HFF-Myc (cell line): ENCODE measurements at places on chromosomes 5 and 9.

- no peak for DNase-seq
Observed at GRCh38 chr5:135458921-135459331, 6.8 kb upstream of the TIFAB start.

- no peak for DNase-seq
Observed at GRCh38 chr9:106859957-106860720, 2.8 kb upstream of the ZNF462 start.

- DNase-seq: no peak
Observed at GRCh38 chr5:157549954-157550549, 25.5 kb downstream of the ADAM19 start.

DNA sequence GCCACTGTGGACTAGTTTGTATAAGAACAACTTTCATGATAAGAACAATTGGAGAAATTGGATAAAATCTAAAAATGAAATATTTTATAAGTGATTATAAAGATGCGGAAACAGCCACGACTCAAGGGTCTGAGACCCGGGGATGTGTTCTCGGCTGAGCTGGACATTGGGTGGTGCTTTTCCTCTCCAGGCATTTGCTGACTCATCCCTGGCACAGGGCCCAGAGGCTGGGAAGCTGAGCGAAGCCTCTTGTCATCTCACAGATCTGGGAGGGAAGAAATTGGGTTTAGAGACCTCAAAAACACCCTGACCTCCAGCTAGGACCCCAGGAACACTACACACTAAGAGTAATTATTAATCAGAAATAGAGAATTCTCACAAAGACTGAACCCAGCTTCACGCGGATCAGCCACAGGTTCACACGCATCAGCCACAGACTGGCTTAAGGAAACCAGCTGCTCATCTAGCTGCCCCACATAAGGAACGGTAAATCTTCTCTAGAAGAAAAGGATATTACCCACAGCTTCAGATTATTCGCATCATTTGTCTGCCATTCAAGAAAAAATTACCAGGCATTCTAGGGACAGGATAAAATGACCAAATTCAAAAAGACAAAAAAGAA, 2.8 kb upstream of the OR2V1 start:
- DNase-seq: peak; percentile 53

DNA sequence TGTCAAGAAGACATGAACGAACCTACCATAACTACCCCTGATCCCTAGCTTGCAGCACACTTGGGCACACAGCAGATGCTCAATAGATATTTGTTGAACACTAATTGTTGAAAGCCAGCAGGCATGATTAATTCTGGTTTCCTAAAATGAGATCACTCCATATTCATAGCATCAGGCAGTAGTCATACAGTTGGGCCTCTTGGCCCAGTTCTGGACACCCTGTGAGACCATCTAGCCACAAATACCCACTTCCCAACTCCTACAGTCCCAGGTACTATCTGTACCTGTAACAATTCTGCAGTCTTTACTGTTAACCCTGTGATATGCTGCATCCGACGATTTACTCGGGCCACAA, 24.2 kb downstream of the P4HA2 start:
- DNase-seq: no peak

DNA sequence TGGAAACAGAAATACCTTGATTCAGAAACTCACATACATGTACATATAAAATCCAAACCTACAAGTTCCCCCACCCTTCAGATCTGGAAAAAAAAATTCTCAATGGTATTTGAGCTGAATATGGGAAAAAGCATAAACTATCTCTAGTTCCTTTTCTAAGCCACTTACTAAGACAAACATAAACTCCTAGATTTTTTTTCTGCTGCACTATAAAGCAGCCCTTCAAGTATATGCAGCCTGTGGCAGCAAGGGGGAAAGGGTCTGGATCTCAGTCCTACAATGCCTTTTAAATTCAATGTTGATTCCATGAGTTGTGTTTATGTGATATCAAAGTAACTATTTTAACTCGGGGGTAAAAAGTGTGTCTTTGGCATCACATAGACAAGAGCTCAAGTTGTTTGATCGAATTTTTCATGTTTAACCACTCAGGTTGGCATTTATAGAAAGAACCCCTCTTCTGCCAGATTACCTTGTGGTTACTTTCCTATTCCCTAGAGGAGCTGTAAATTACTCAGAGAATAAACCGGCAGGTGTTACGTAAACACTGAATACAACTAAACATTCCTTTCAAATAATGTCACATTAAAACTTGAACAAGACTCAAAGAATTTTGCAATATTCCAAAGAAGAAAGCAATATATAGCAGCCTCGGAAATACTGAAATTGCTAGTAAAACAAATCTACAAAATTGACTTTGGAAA, 91.8 kb upstream of the FER start:
- no peak for DNase-seq

GRCh38 chr5:123928401-123928800, 416.4 kb downstream of the CSNK1G3 start:
- no peak for DNase-seq

GRCh38 chr5:75623846-75624245, 12.6 kb downstream of the ANKDD1B start:
- DNase-seq: no peak

DNA sequence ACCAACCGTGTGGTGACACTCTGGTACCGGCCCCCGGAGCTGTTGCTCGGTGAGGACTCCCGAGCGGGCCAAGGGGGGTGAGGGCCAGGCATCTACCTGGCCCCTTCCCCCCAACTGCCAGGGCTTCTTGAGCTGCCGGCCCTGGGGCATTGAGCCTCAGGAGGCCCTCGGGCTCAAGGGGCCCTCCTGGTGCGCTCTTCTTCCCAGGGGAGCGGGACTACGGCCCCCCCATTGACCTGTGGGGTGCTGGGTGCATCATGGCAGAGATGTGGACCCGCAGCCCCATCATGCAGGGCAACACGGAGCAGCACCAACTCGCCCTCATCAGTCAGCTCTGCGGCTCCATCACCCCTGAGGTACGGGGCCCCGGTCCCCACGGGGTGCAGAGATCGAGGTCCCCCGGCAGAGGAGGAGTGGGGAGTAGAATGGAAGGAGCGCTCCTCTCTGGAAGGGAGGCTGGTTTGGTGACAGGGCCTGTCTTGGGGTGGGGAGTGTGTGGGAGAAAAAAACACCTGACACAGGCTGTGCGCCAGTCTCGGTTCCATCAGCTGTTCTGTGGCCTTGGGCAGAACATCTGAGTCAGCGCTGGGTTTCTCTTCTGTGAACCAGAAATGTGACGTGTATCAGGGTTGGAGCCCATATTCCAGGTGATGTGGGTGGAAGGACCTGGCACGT, 2.6 kb downstream of the CDK9 start:
- no peak for DNase-seq

- no peak for DNase-seq
Observed at GRCh38 chr9:134620751-134621557, 20.6 kb upstream of the COL5A1 start.

GRCh38 chr9:22508790-22509189, 62.2 kb downstream of the DMRTA1 start:
- no peak for DNase-seq

- DNase-seq: no peak
Observed at GRCh38 chr5:170263906-170264305, 31.1 kb downstream of the C5orf58 start.

DNA sequence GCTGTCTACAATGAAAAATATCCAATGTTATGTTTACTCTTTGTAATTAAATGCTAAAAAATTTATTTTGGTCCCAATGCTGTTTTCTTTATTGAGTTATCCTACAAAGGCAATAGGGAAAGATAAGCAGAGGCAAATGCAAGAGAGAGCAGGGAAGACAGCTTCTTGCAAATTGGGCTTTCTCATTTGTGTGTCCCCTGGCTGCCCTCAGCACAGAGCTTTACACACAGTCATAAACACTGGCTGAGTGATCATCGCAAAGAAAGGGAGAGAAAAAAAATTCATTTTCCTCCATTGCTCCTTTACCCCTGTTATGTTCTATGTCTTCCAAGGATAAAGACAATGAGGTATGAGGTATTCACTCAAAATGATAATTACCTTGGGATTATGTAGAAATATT, 2.3 kb upstream of the TSSK1B start:
- DNase-seq: no peak

- DNase-seq: no peak
Observed at GRCh38 chr9:127991757-127992274, 11.0 kb upstream of the EEIG1 start.

- DNase-seq: no peak
Observed at GRCh38 chr9:7613931-7614330, 185.6 kb downstream of the DMAC1 start.

- no peak for DNase-seq
Observed at GRCh38 chr9:115794921-115795475, 358.6 kb upstream of the PAPPA start.

DNA sequence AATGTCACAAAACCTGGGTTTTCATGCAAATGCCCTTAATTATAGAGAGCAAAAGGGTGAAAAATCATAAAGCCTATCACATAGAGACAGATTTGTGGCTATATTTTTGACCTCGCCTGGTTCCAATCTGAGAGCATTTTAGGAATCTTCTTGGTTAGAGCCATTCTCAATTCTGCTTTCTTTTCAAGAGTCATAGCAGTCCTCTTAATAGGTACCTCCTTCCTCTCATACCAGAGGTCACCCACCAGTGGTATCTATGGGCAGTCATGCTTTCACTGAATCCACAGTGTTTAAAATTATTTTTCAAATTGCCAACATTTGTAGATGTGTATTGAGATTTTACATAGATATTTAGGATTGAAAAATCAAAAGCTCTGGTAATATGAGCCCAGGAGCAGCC, 215.5 kb downstream of the DAB2IP start:
- no peak for DNase-seq

GRCh38 chr5:151284392-151284967, 19.1 kb downstream of the SLC36A3 start:
- no peak for DNase-seq

- no peak for DNase-seq
Observed at GRCh38 chr5:120926471-120926870, 462.4 kb downstream of the PRR16 start.

DNA sequence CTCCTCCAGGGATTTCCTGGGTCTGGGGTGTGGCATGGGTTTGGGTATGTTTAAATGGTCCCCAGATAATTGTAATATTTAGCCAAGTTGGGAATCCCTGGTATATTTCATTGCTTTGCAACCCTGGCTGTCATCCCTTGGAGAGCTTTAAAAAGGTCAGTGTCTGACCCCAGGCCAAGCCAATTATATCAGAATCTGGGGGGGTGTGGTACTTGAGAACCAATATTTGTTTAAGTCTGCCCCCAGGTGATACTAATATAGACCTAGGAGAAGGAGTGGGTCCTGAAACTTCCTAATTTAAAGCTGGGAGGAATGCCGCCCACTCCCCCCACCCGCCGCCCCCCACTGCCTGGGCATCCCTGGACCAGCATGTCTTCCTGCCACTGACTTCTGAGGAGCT, 38.2 kb upstream of the SLC2A8 start:
- no peak for DNase-seq

DNA sequence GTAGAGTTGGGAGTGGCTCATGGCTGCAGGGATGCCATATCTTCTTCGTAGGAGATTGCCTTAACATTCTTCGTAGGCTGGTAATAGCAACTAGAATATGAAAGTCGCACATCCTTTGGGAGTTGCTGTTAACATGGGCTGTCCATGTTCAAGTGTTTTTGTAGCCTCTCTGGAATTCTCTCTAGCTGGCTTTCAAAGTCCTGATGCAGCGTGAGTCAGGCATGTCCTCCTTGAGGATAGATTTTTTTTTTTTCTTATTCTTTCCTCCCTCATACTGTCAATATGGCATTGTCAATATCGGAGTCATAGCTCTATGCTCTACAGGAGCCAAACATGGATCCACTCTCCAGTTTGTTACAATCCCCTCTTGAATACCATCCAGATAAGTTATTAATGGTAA, 494.8 kb upstream of the WWC1 start:
- DNase-seq: no peak

- DNase-seq: no peak
Observed at GRCh38 chr5:91841423-91841822, 458.3 kb upstream of the ARRDC3 start.
